Activated naive CD4-positive, alpha-beta T cell treated with anti-CD3 and anti-CD28 coated beads, Interleukin-2, amount 50 U/mL, for 16 hours (primary cell): ENCODE measurements at places on chromosomes 4 and X.
A peak's percentile ranks its signal among the peaks of the same experiment; 100 is the strongest.

GRCh38 chr4:25112366-25112994 lies 47.8 kb downstream of the SEPSECS start:
- DNase-seq, result no peak

DNA sequence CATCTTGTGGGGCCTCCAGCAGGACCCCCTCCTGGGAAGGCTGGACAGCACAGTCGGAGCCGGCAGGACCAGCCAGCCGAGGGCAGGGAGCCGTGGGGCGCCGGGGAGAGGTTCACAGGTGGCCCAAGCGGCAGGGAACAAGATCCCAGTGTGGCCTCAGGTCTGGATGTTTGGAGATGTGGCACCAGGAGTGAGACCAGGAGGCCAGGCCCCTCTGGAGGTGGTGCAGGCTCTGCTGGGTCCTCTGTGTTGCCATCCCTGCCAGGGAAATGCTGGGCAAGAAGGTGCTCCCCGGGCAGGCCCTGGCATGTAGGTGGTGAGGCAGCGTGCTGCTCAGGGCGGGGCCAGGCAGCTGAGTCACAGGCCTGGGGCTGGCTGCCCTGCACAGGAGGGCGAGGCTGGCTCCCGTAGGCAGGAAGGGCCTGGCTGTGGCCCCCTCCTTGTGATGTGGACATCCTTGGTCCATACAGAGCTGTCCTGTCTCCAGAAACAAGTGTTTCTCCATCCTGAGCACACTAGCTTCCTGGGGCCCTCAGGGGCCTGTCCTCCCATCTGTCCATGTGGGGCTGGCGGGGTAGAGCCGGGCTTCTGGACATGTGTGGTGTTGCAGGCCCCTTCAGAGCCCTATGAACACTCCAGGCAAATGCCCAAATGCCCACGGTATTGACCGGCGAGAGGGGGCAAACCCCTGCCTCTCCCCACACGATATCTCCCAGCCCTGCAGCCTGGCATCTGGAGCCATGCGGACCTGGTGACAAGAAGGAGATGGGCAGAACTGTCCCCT lies 4.8 kb upstream of the HGFAC start:
- no peak for DNase-seq

DNA sequence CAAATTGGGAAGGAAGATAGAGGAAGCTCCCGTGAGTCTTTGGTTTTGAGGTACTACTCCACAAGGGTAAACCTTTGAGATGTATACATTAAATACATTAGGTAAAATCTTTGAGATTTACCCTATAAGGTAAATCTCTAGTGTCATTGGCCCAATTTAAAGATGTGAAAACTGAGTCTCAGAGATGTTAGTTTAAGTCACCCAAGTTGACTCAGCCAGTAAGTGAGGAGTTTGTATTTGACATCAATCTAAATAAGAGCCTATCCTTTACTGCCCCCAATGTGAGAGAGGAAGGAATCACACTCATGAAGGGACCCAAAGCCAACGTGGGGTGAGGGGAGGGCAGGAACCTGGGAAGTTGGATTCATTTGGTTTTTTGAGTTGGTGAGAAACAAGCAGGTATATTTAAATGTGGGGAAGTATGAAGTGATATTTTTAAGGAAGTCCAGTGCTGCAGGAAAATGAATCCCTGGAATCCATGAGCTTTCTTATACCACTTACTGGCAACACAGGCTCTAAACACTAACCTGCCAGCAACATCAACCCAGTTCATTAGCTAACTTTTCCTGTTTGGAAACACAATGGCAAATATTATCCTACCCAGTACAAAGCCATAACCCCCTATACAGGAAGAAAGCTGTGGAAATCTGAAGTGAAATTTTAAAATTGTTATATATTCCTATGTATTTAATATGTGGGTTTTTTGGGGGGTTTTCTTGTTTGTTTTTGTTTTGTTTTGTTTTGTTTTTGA lies 55.3 kb downstream of the PALLD start:
- DNase-seq, result no peak

DNA sequence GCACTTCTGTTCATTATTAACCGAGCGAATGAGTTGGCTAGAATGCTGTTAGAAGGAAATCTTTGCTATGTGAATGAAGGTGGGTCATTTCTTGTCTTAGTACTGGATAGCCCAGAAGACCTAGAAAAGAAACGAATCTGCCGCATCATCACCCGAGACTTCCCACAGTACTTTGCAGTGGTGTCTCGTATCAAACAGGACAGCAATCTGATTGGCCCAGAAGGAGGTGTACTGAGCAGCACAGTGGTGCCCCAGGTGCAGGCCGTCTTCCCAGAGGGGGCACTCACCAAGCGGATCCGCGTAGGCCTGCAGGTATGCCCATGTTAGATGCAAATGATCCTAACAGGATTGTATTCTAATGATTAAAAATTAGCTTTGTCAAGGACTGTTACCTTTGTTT lies 286.3 kb downstream of the ANK2 start:
- DNase-seq, result no peak

DNA sequence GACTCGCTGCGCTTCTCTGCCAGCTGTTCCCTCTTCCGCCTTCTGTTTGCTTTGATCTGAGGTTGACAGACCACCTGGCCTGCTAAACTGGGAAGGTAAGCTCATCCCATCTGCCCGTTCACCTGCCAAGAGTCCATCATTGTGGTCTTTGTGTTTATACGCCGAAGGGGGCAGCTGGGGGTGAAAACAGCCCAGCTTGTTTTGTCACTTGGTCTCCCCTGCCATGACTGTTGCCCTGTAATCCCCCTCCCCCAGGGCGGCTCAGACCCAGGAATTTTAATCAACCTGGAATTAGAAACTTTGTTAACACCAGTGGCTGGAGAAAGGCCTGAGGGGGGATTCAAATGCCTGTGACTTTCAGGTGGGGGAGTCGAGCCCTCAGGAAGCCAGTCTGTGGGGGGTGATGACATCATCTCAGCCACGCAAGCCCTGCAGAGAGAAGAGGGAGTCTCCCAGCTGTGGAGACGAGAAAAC lies 333.3 kb downstream of the BCOR start:
- DNase-seq, result no peak

DNA sequence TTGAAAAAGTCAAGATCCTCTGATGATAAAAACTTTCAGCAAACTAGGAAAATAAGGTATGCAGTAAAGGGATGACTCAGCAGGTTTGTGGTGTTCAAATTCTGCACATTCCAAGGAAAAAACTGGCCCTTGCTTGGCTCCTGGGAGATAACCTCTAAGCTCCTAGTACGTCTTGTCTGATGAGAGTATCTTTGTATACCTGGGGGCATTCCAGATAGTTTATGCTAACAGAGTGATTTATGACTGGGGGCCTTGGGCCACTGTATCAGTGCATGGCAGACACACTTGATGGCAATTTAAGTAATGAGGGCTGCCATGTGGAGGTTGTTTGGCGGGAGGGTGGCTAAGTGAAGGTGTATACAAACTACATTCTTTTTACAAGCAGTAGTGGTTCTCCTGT lies 56.9 kb downstream of the NSG1 start:
- no peak for DNase-seq

- DNase-seq, result no peak
These were observed 102.8 kb upstream of the CLNK start for GRCh38 chr4:10787365-10787764.

DNA sequence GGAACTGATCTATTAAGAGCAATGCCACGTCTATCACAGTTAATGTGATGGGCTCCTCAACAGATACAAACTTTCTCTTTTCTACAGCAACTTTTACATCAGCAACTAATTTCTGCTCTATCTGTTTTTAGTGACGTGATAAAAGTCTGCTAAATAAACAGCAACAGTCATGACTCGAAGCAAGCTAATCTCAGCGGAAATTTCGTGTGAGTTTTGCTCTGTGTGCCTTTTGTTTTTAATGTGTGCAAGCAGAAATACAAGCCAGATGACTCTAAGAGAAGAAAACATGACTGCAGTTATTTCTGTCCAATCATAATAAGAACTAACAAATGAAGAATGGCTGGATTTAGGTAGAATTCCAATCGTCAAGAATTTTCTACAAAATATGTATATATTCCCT lies 214.3 kb downstream of the LDB2 start:
- DNase-seq, result no peak

GRCh38 chrX:47772764-47773163 lies 63.9 kb upstream of the ZNF81 start:
- no peak for DNase-seq

GRCh38 chr4:4387531-4388310 lies 819 bp downstream of the NSG1 start:
- DNase-seq, result no peak

DNA sequence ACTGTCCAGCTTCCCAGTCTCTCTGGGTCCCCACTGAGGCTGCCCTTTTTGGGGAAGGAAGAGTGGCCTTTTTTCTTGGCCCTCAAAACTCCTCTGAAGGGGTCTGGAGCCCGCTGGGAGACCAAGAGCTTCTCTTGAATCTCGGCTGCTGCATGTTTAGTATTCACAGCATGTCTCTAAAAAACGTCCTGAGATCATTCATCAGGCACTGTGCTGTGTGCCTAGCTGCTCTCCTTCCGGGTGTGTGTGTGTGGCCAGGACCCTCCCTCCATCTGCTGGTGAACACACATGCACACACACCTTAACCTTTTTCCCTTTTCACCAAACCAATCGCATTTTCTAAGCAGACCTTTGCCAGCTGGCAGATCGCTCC lies 841 bp upstream of the FRMPD3 start:
- DNase-seq, result no peak

DNA sequence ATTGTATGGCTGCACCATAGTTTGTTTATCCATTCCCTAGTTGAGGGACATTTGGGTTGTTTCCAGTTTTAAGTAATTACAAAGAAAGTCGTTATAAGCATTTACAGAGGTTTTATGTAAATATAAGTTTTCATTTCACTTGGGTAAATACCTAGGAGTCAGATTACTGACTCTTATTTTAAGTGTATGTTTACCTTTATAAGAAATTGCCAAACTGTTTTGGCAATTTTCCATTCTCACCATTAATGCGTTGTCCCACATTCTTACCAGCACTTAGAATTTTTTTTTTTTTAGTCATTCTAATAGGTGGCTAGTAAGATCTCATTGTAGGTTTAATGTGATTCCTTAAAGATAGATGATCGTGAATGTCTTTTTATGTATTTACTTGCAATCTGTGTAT lies 121.5 kb upstream of the NR3C2 start:
- no peak for DNase-seq

GRCh38 chr4:147769386-147769785 lies 37.5 kb downstream of the ARHGAP10 start:
- no peak for DNase-seq

- DNase-seq, result no peak
These were observed 534.5 kb downstream of the GLUD2 start for GRCh38 chrX:121581885-121582284.

DNA sequence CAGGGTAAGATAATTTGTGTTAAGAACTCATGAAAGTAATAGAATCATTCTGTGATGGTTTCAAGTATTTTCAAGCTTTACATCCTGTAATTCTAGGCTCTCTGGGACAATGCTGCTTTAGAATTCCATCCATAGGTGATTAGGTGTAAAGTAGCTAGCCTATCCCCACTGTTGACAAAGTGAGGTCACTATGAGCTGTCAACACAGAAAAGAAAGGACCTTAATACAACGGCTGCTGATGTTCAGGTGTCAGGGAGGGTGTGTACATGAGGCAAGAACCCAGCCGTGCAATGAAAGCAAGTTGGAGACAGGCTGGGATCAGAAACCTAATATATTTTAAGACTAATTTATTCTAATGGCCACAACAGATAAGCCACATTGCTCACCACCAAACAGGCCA lies 36.8 kb upstream of the SH3RF1 start:
- no peak for DNase-seq

GRCh38 chr4:6657242-6658208 lies 17.0 kb downstream of the MRFAP1 start:
- no peak for DNase-seq

DNA sequence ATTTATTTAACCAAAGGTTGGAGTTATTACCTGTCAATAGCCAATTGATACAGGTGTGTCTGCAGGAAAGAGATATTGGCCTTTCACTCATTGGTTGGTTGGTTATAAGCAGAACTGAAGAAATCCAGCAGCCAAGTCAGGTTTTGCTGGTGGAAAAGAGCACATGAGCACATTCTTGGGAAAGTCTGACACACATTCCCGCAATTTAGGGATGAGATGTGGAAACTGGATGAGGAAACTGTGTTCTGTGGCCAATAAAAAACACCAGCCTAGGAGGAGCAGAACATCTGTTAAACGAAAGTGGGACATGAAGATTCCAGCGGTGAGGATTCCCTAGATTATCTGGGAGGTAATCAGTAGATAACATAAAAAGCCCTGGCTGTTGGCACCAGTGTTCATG lies 567.4 kb upstream of the CPEB2 start:
- DNase-seq, result no peak

GRCh38 chr4:164204434-164204833 lies 549.5 kb upstream of the SMIM31 start:
- no peak for DNase-seq

- DNase-seq, result no peak
These were observed 196.8 kb upstream of the ADGRL3 start for GRCh38 chr4:61003301-61003700.

GRCh38 chr4:40960941-40961340 lies 211.2 kb downstream of the NSUN7 start:
- DNase-seq, result no peak

GRCh38 chrX:19785647-19786046 lies 101.8 kb downstream of the SH3KBP1 start:
- peak; percentile 67 for DNase-seq

- DNase-seq, result no peak
These were observed 118.4 kb downstream of the DDX53 start for GRCh38 chrX:23118163-23118562.

GRCh38 chrX:81195712-81196111 lies 6.0 kb downstream of the HMGN5 start:
- DNase-seq, result peak; percentile 46

GRCh38 chr4:101102114-101102742 lies 245.1 kb downstream of the PPP3CA start:
- no peak for DNase-seq

- DNase-seq, result no peak
These were observed 40.7 kb downstream of the MTTP start for GRCh38 chr4:99615170-99615820.

- DNase-seq, result no peak
These were observed 192.1 kb downstream of the SPRY1 start for GRCh38 chr4:123588631-123589241.

DNA sequence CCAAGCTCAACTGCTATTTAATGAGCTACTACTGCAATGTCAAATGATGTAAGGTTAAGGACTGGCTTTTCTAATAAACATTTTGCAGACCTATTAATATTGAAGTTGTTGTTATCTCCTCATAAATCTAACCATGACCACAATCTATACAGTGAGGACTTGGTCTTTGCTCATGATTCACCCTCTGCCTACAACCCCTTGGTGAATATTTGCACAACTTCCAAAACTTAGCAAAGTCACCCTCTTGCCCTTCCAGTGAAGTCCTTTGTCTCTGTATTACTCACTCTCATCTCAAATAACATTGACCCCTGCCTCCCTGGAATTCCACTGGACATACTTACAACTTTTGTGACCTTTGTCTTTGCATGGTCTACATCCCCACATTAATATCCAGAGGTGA lies 204.5 kb downstream of the KCNIP4 start:
- no peak for DNase-seq
